ENCODE measurements at places on chromosomes 6 and 20.

GRCh38 chr6:38997128-38997761 is 51.3 kb upstream of the GLP1R start:
- no peak for DNase-seq
- no peaks in the 10 kb centered on the region for H3K4me1 ChIP-seq
- H3K36me3 ChIP-seq, result no peaks in the 10 kb centered on the region
- H3K27me3 ChIP-seq, result peaks cover 7% of the 10 kb centered on the region
- H3K4me3 ChIP-seq, result no peak overlapping the region

DNA sequence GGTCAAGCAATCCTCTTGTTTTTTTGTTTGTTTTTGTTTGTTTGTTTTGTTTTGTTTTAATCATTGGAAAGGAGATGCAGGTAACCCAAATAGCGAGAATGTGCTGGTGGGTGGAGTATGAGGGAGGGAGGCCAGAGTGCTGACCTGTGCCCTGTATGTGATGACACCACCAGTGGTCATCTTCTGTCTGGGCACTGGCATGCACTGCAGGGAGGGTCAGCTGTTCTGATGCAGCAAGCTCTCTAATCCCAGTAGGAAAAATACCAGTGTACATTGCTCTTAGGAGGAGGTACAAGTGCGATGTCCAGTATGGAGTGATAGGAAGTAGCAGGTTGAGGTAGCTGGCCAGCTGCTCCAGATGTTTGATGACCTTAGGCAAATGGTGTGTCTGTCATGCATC is 2.9 kb upstream of the CST1 start:
- H3K27ac ChIP-seq, result no peak overlapping the region
- H3K36me3 ChIP-seq, result no peaks in the 10 kb centered on the region
- no peaks in the 10 kb centered on the region for H3K4me1 ChIP-seq
- no peak for DNase-seq
- no peak overlapping the region for H3K4me3 ChIP-seq

DNA sequence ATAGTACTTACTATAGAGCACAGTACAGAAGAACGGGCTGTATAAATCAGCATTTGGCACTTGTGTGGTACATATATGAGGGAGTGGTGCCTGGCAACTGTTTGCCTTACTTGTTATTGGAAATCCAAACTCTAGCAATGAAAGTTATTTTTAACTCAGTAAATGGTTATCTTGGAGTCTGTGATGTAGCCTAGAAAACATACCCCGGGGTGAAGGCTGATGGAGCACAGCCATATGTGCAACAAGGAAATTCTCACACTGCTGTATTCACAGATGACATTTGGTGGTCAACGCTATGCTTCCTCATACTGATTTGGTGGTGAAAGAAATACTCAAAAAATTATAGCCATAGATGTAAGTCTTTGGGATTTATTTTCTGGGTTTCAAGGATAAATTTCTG is 807.5 kb upstream of the FLRT3 start:
- no peak for DNase-seq
- H3K27ac ChIP-seq, result no peak overlapping the region
- no peak overlapping the region for H3K4me3 ChIP-seq
- no peaks in the 10 kb centered on the region for H3K36me3 ChIP-seq
- no peaks in the 10 kb centered on the region for H3K4me1 ChIP-seq
- H3K27me3 ChIP-seq, result no peaks in the 10 kb centered on the region

DNA sequence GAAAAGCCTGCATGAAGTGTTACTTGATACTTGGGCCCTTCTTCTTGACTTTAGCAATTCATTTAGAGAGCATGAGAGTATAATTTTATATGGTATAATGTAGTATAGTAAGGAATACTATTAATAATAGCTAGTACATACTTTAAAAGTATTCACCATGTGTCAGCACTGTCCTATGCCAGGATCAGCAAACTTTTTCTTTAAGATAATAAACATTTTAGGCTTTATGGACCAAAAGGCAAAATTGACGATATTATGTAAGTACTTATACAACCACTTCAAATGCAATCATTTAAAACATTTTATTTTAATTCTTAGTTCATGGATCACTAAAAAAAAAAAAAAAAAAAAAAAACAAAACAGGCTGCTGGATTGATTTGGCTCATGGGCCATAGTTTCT is 163.9 kb downstream of the IBTK start:
- DNase-seq, result no peak
- H3K4me1 ChIP-seq, result no peaks in the 10 kb centered on the region

GRCh38 chr6:17998442-17998841 is 11.0 kb upstream of the KIF13A start:
- H3K36me3 ChIP-seq, result no peaks in the 10 kb centered on the region
- H3K27ac ChIP-seq, result no peak overlapping the region
- H3K27me3 ChIP-seq, result no peaks in the 10 kb centered on the region
- no peaks in the 10 kb centered on the region for H3K4me1 ChIP-seq

DNA sequence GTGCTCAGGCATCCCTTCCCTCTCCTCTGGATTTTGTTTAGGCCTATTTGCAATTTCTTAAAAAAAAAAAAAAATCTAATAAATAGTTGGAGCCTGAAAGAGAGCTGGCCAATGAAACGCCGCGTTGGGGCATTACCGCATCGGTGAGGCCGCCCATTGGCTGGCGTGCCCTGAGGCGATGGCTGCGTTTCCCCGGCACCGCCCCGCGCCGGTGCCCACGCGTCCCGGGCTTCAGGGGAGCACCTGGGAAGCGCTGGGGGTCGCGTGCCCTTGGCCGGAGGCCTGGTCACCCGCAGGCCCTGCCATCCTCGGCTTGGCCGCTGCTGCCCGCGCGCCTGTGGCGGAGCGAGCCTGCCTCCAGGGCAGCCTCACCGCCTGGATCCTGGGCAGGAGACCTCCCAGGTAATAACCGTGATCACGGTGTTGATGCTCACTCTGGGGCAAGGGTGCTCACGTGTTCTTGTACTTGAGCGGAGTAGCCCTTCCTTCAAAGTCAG is 155.4 kb downstream of the NRN1 start:
- DNase-seq, result peak; percentile 77
- peak overlapping the region; percentile 51 for H3K4me3 ChIP-seq
- no peak overlapping the region for H3K27ac ChIP-seq
- peaks cover 7% of the 10 kb centered on the region for H3K4me1 ChIP-seq
- peaks cover 23% of the 10 kb centered on the region for H3K27me3 ChIP-seq

DNA sequence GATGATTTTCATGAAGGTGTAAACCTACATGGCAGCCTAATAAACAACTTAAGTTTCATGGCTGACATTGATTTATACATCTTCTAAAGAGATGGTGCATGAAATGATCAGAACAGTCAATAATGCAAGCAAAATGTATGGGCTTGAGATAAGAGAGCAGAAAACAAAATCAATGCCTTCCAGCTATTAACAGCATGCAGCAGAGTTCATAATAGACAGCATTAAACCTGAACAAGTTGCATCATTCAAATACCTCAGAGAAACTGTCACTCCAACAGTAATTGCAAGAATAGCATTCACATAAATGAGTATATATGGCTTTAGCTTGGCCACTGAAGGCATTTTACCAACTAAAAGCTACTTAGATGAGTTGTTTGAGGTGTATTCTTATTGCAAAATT is 319.6 kb upstream of the ARID1B start:
- no peaks in the 10 kb centered on the region for H3K36me3 ChIP-seq
- H3K27ac ChIP-seq, result no peak overlapping the region
- H3K27me3 ChIP-seq, result peaks cover 3% of the 10 kb centered on the region
- H3K4me3 ChIP-seq, result no peak overlapping the region
- no peak for DNase-seq

DNA sequence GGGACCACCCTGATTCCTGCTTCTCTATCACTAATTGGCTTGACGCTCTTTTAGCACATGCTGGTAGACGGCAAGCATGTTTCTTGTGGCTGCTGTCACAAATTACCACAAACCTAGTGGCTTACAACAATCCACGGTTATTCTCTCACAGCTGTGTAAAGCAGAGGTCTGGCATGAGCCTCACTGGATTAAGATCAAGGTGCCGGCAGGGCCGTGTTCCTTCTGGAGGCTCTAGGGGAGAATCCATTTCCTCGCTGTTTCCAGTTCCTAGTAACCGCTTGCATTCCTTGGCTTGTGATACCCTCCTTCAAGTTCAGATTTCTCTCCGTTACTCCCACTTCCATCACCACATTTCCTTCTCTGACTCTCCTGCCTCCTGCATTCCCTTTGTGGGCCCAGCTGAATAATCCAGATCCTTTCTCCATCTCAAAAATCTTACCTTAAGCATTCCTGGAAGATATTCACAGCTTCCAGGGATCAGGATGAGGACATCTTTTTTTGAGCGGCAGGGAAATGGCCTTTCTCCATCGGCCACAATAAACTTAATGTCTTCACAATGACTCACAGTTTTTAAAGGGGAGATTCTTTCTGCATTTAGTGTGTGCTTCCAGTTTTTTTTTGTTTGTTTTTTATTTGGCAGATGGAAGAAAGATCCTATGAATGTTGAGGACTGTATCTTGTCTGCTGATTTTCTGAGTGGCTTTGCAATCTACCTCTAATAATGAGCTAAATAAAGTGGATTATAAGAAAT is 39.9 kb downstream of the BMP6 start:
- H3K4me3 ChIP-seq, result no peak overlapping the region
- no peak for DNase-seq
- H3K27ac ChIP-seq, result no peak overlapping the region

- no peak for DNase-seq
- H3K4me3 ChIP-seq, result no peak overlapping the region
- H3K27me3 ChIP-seq, result no peaks in the 10 kb centered on the region
- H3K4me1 ChIP-seq, result peaks cover 4% of the 10 kb centered on the region
- H3K27ac ChIP-seq, result no peak overlapping the region
Measured at GRCh38 chr20:6079016-6079415, 25.2 kb upstream of the LRRN4 start.

GRCh38 chr6:169955731-169956437 is 204.5 kb downstream of the ERMARD start:
- H3K27ac ChIP-seq, result no peak overlapping the region
- DNase-seq, result no peak
- no peaks in the 10 kb centered on the region for H3K36me3 ChIP-seq
- no peak overlapping the region for H3K4me3 ChIP-seq
- H3K4me1 ChIP-seq, result peaks cover 14% of the 10 kb centered on the region

DNA sequence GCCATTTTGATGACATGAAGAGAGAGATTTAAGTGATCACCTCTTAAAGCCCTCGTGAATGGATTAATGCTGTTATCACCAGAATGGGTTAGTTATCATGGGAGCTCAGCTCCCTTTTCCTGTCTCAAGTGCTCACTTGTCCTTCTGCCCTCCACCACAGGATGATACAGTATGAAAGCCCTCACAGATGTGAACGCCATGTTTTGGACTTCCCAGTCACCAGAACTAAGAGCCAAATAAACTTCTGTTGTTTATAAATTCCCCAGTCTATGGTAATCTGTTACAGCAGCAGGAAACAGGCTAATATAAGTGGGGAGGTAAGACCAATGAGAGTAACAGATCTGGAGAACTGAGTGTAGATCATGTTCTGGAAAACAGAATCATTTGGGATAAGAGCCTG is 493.2 kb downstream of the CDKAL1 start:
- no peak overlapping the region for H3K4me3 ChIP-seq
- DNase-seq, result no peak
- no peaks in the 10 kb centered on the region for H3K27me3 ChIP-seq

DNA sequence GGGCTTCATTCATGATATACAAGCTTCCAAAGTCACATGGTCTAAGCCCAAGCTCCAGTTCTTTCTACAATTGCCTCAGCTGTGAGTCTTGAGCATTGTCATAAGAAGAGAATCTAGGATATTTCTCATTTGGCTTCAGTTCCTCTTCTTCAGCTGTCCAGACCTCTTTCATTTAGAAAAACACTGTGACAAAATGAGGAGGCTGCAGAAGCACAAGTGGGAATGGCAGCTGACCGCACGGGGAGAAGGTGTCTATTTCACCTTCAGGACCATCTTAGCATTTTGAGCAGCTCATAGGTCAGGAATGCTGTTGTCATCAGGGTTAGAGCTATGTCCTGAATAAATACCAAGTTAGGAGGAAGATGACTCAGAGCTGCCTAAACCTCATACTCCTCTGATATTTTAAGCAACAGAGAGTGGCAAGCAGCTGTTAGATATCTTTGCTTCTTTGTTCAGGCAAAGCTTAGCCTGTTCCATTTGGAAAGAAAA is 390.1 kb upstream of the CITED2 start:
- no peak for DNase-seq
- no peak overlapping the region for H3K4me3 ChIP-seq
- H3K27me3 ChIP-seq, result no peaks in the 10 kb centered on the region
